Daoy (cell line): ENCODE measurements at places on chromosomes 11 and 22. TPM values are rescaled to one million over a fixed set of nuclear protein-coding genes. Genes with fewer than 3 reads are reported as not detected.

Gene IFTAP
- total RNA-seq: 21.6 and 31.7 TPM in 2 replicates

Gene OR5A1
- total RNA-seq: not detected in 2 replicates

Gene PDE2A
- total RNA-seq: 0.09 and 0.23 TPM in 2 replicates

Gene LRP4
- 1.1 and 1.7 TPM in 2 replicates for total RNA-seq

Gene HPS4
- total RNA-seq: 29.3 and 38.2 TPM in 2 replicates

Gene OR51E2
- 0.06 TPM in 1 of 2 replicates, not detected in the other for total RNA-seq

Gene TYR
- not detected in 2 replicates for total RNA-seq

Gene CSF2RB
- total RNA-seq: not detected in 2 replicates

Gene FOLR3
- not detected in 2 replicates for total RNA-seq

Gene SLC16A8
- total RNA-seq: not detected in 2 replicates

Gene DEUP1
- total RNA-seq: not detected in 2 replicates

Gene CCDC81
- total RNA-seq: 0.29 and 0.39 TPM in 2 replicates
